Caco-2 (cell line): ENCODE measurements at places on chromosomes 4 and X. TPM values are rescaled to one million over a fixed set of nuclear protein-coding genes. Genes with fewer than 3 reads are reported as not detected.

Gene SPANXN4
- total RNA-seq, result not detected in 2 replicates

Gene DCAF4L1
- 0.23 and 0.36 TPM in 2 replicates for total RNA-seq

Gene ARAP2
- total RNA-seq, result 3.9 TPM in 2 replicates

Gene RAB9B
- total RNA-seq, result 1.4 and 1.6 TPM in 2 replicates

Gene IQSEC2
- 1.4 and 1.8 TPM in 2 replicates for total RNA-seq

Gene EPHA5
- total RNA-seq, result 0.11 and 0.26 TPM in 2 replicates

Gene LRP2BP
- total RNA-seq, result 0.20 and 0.46 TPM in 2 replicates

Gene ANXA3
- total RNA-seq, result 327 and 361 TPM in 2 replicates

Gene FAM184B
- not detected in 2 replicates for total RNA-seq
